CD4-positive, alpha-beta T cell treated with Interleukin-17A for 1 hour (primary cell): ENCODE measurements at places on chromosomes 2 and 18.

GRCh38 chr18:66749481-66750035 is 145.7 kb upstream of the CDH19 start:
- DNase-seq: no peak

DNA sequence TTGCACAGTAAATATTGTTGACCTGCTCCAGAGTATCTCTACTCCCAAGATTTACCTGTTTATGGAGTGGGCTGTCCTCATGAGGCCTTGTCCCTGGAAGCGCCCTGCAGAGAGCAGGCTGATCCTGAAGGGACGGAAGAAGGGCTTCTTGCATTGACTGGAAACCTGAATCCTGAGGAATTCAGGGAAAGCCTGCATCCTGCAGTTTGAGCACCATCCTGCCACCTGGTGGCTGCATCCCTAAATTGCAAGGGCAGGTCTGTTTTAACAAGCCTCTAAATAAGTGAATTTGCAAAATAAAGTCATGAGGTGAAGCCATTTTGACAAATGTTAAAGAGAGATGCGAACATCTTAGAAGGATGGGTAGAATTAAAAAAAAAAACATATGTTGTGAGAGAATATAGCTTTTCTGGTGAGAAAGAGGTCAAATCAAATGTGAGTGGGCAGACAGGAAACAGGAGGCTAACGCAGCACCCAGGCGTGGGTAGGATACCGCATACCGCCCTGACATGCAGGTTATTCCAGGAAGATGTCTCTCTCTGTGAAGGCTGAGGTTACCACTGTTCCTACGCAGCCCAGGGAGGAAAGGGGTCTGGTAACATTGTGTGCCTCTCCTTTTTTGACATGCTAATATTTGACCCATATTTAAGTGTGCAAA is 754.9 kb downstream of the RNF144A start:
- DNase-seq: peak; percentile 57

GRCh38 chr2:150617351-150617978 is 130.0 kb upstream of the RND3 start:
- no peak for DNase-seq

DNA sequence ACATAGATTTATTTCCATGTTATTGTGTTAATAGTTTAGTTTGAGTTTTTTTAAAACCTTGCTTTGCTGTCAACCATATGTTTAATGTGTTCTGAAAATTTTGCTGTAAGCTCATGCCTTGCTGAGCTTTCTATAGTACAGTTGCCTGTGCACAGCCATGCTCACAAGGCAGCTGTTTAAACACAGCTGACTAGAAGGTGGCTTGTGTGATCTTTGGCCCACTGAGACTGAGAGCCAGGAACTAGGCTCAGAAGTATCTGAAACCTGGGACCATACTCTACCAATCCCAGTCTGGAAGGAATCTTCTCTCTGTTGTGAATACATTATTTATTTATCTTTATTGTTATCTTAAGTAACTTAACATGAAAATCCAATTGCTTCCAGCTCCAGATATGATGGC is 350.5 kb downstream of the KIAA1328 start:
- no peak for DNase-seq

DNA sequence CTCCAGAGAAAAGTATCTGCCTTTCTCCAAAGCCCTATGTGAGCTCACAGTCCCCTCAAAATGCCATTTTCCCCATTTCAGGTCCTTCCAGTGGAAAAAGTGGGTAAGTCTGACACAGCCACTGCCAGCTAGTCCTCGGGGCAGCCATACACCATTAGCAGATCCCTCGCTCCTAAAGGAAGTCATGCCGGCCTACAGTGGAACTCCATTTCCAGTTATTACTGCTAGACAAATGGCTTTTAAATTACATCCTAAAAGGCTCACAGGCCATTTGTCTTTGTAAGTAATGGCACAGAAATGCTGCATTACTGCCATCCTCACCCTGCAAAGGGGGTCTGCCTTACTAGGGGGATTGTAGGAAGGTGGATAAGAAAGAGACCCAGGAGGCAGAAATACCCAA is 259.4 kb upstream of the SIX2 start:
- DNase-seq: no peak

DNA sequence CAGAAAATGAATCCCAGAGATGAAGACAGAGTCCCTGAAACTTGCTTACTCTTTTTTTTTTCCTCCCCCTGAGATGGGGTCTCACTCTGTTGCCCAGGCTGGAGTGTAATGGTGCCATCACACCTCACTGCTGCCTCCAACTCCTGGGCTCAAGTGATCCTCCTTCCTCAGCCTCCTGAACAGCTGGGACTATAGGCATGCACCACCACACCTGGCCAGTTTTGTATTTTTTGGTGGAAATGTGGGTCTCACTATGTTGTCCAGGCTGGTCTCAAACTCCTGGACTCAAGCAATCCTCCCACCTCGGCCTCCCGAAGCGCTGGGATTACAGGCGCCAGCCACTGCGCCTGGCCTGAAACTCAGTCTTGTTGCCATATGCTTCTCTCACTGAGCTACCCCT is 27.8 kb downstream of the IGFBP2 start:
- no peak for DNase-seq

- no peak for DNase-seq
Observed at GRCh38 chr2:68464651-68465050, 2.4 kb downstream of the FBXO48 start.

DNA sequence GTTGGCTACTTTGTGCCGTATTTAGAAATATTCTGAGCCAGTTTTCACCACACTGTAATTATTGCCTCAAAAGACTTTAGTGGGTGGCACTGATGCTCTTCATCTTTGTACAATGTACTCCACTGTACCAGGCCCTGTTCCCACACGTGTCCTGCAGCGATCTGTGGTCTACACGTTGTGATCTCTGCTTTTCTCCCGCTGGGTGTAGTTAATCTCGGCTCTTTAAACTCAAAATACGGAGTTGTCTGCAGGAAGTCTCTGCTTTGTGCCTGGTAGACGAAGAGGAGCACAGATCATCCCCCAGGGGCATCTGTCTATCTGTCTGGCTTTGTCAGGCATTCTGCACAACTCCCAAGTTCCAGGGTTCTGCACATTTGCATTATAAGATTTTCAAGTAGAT is 12.1 kb upstream of the GREB1 start:
- DNase-seq: no peak

DNA sequence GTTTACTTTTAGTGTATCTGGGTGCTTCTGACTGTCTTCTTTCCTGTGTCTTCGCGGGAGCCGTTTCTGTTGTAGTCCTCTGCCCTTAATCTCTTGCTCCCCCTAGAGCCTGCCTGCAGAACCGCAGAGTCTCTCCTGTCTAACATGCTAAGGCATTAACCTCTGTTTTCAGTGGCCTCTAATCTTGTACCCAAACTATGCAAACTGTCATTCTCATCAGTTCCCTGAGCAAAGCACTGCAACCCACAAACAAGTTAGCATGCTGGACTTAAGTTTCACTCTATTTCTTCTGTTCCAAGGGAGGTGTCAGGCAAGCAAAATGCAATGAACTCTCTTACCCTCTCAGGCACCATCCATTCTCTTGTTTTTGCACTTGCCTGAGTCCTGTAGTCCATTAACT is 138.4 kb downstream of the OTX1 start:
- DNase-seq: no peak

- no peak for DNase-seq
Observed at GRCh38 chr2:240429872-240430491, 5.5 kb upstream of the GPC1 start.

GRCh38 chr2:97728091-97728731 is 14.8 kb downstream of the ZAP70 start:
- DNase-seq: no peak

DNA sequence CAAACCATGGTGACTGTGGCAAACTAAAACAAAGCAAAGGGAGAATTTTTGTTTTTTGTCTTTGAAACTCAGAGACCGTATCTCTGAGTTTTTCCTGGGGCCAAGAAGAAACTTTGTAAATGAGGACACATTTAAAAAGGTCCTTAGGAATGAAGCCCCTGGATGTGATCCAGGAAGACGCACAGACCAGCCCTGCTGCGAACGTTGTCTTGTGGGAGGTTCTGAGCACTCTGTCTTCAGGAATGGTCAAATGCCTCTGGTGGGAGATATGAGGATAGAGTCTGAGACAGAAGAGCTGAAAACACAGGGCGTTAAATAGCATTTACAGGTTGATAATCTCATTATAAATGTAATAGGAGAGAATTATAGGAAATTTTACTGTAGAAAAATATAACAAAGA is 893.5 kb upstream of the KLHL29 start:
- DNase-seq: no peak

GRCh38 chr18:10085416-10085815 is 171.6 kb downstream of the VAPA start:
- no peak for DNase-seq

DNA sequence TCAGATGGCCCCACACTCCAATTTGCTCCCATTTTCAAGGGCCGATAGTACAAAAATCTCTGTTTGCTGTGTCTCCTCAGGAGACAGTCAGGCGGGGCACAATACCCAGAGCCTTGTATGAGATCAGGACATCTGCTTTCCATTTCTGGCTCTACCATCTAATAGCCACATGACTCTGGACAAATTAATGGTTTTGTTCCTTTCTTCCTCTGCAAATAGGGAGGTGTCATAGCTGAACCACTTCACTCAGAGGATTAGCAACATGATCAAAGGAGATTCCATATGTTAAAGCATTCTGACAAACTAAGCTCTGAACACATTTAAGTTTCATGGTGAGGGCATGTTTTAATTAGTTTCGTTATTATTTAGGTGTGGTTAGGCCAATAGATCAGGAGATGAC is 602.1 kb upstream of the SYT4 start:
- DNase-seq: no peak
